ENCODE measurements at places on chromosomes 5 and 9.

DNA sequence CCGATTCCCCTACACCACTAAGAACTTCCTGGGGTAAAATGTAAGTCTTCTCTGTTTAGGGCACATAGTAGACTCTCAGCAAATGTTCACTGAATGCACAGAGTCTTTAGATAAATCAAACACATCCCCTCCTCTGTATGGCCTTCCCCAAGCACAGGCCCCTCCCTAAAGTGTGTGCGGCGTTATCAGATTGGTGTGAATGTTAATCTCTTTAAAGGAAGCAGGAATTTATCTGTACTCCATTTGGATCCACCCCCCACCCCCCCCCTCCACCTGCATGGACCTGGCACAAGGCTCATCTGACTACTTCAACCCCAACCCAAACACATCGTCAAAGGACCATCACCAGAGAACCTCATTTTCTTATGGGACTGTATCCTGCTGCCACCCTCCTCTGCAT lies 6.3 kb downstream of the PCDH1 start:
- no peak for DNase-seq

GRCh38 chr5:33531824-33532223 lies 91.1 kb downstream of the TARS1 start:
- DNase-seq: no peak

DNA sequence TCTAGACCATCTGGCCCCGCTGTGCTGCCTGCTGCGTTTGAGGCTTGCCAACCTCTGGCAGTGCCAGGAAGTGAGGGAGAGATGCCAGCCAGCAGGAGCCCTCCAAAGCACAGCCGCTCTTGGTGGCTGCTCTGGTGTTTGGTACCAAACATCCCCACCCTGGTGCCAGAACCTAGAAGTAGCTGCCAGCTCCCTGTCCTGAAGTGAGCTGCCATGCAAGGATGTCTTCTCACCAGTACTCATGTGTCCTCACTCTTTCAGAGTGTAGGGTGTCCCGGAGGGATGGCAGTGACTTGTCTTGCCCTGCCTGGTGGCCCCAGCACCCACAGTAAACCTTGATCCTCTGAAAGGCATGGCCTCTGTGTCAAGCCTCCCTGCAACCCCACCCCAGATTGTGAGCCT lies 43.4 kb downstream of the AMBP start:
- no peak for DNase-seq

DNA sequence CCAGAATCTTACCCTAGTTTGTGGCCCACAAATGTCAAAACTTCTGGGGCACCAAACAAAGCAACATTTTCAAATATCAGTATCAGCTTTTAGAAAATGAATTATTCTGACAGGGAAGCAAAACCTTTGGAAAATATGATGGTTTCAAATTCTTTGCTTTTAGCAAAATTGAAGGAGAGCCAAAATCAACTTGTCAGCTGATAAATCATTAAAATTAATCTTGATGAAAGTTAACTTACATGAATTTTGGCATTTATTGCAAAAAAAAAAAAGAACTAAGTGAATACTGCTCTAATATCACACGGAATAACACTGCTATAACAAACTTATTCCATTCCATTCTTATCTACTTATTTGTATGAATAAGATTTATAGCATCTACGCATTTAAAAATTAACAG lies 158.1 kb upstream of the TARS1 start:
- DNase-seq: no peak

DNA sequence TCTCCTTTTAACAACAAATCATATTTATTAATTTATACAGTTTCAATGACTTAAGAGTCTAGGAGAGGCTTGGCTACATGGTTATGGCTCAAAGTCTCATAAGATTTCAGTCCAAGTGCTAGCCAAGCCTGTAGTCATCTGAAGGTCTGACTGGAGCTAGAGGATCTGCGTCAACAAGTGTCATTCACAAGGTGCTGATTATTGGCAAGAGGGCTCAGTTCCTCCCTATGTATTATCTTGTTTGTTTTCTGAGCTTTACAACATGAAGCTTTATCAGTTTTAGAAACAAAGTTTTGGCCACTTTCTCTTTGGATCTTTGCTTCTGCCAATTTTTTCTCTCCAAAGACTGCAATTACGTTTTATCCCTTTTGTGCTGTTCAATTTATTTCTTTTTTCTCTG lies 94.7 kb downstream of the RICTOR start:
- no peak for DNase-seq

DNA sequence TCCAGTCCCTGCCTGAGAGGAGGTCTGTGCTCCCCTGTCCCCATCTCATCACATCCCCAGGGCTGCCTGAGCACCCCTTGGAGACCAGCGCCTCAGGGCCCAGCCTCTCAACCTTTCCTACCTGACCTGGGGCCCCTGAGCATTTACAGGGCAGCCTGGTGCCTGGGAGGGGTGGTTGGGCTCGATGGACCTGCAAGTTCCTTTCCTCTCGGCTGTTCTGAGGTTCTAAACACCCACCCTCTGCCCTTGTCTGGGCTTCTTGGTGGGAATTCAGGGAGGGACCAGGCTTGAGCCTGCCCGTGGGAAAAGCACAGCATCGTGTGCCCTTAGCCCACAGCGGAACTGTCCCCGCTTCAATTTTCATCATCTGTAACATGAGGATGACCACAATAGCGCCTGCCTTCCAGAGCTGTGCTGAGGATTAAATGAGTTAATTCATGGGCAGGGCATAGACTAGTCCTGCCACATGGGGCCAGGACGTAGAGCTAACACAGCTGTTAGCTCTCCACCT lies 91.0 kb upstream of the SH3PXD2B start:
- DNase-seq: no peak

DNA sequence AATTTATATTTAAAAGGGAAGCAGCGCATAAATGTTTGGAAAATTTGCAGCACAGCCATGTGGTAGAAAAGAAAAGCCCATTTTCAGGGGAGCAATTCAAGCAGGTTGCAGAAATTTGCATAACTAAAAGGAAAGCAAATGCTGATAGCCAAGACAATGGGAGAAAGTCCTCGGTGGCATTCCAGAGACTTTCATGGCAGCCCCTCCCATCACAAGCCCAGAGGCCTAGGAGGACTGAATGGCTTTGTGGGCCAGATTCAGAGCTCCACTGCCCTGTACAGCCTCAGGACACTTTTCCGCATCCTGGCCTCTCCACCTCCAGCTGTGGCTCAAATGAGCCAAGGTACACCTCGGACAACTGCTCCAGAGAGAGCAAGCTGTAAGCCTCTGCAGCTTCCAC lies 462.9 kb downstream of the CDK5RAP2 start:
- no peak for DNase-seq

GRCh38 chr5:179788193-179788854 lies 5.5 kb upstream of the LTC4S start:
- DNase-seq: no peak

DNA sequence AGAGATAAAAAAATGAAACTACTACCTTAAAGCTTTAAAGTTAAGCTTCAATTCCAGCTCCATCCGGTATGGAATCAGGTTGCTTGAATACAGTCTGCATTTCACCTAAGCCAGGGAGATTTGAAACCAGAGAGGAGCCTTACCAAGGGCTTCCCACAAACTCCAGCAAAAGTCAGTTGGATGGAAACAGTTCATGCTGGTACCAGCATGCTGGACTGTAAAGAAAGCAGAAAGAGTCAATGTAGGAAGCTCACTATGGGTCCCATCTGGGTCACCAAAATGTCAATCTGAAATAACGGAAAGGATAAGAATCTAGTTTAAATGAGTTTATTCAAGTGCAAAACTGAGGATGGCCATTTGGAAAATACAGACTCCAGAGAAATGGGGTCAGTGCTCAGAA lies 65.3 kb downstream of the CDO1 start:
- DNase-seq: no peak

GRCh38 chr5:139369181-139369580 lies 13.9 kb downstream of the SLC23A1 start:
- DNase-seq: no peak

DNA sequence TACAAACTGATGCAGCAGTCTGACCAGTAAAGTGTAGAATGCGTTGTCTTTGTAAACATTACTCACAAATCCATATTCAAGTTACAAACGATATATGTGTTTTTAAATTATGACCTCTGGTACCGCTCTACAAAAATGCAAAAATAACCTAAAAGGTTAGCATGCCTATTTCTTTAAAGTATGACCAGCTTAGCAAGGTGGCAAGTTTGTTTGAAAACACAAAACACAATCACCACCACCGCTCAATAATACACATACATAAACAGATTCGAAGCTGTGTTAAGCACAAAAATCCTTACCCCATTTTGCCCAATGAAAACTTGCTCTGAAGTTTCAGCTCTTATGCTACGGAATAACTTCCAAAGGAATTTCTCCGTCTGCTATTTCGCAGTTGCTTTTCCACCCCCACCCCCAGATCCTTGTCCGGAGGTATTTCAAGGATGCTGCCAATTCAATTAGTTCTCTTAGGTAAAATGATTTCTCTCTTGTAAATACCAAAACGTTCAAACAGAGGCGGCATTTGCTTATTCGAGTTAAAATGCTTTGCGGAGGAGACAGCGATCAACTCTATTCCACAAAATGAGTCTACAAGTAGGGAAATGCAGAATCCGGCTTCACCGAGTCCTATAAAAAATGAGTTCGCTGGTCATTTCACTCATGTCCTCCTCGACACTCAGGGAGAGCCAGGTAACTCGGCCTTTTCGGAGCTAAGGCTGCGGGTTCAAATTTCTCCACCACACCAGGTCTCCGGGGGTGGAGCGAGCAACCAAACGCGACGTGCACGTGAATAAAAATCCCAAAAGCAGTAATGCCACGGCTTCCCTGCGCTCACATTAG lies 1.2 kb downstream of the HOMER1 start:
- no peak for DNase-seq

GRCh38 chr5:111859031-111859430 lies 102.0 kb upstream of the NREP start:
- no peak for DNase-seq

- no peak for DNase-seq
These were observed 137.9 kb downstream of the GABBR2 start for GRCh38 chr9:98570663-98571440.

DNA sequence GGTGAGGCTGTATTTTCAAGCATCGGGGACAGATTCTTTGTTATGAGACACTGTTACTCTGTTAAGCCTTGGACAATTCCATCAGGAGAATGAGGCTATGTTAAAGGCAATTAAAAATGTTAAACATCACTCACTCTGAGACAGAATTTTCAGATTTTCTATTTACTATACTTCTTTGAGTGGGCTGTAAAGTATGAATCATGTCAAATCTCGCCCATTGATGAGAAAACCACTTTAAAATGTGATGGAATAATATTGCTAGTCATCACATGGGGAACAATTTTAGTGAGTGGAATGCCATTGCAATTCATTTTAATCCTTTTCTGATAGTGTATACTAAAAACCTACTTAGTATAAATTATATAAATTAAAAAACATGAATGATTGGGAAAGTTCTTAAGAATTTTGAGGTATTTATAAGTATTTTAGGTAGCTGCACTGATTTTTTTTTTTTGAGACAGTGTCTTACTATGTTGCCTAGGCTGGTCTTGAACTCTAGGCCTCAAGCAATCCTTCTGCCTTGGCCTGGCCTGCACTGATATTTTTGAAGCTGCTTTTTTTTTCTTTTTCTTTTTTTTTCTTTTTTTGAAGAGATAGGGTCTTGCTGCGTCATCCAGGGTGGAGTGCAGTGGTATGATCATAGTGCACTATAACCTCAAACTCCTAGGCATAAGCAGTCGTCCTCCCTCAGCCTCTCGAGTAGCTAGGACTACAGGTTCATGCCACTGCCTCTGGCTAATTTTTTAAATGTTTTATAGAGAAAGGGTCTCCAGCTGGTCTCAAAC lies 73.2 kb downstream of the KIAA1958 start:
- no peak for DNase-seq

GRCh38 chr5:34708777-34709176 lies 52.6 kb downstream of the RAI14 start:
- no peak for DNase-seq

GRCh38 chr9:32581512-32582143 lies 8.7 kb upstream of the NDUFB6 start:
- DNase-seq: no peak

- DNase-seq: no peak
These were observed 335.3 kb upstream of the ACTBL2 start for GRCh38 chr5:57817924-57818323.

DNA sequence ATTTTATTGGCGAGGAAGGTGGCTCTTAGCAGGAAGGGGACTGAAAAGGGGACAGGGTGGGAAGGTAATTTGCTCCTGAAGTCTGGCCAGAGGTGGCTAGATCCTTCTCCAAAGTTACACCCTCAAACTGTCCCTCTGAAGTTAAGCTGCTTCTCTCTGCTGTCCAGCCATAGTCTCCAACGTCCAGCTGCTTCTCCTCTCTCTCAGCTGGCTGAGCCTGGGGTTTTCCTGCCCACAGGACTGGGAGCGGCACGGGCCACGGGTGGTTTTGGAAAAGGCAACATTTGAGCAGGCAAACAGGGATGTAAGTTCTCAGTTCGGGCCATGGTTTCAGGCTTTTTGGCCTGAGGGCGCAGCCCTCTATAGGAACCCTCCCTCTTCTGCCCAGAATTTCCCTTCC lies 128.3 kb downstream of the YIPF5 start:
- DNase-seq: no peak

DNA sequence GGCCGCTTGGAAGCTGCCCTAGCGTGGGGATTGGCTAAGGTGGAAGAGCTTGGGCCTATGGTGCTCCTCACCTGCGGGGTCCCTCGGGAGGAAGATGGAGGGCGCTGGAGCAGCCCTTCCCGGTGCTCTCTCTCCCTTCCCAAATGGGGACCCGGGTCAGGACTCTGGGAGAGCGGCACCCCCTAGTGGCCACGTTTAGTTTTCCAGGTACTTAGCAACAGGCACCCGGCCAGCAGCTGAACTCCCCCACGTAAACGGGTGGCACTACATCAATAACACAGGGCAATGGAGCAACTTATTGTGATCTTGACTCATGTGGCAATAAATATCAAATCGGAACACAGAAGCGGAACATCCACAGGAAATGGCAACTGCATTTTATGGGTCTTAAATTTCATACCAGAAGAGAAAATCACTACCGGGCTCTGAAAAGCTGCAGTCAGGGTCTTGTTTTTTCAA lies 316.6 kb downstream of the AGTPBP1 start:
- DNase-seq: no peak

GRCh38 chr5:147169399-147169798 lies 65.4 kb upstream of the STK32A start:
- DNase-seq: no peak

GRCh38 chr9:130834371-130835336 lies at the start of gene ABL1:
Gene ABL1 (plus strand): TSS chr9:130835254. CDS start chr9:130835447, 193 bp downstream.
- DNase-seq: no peak

DNA sequence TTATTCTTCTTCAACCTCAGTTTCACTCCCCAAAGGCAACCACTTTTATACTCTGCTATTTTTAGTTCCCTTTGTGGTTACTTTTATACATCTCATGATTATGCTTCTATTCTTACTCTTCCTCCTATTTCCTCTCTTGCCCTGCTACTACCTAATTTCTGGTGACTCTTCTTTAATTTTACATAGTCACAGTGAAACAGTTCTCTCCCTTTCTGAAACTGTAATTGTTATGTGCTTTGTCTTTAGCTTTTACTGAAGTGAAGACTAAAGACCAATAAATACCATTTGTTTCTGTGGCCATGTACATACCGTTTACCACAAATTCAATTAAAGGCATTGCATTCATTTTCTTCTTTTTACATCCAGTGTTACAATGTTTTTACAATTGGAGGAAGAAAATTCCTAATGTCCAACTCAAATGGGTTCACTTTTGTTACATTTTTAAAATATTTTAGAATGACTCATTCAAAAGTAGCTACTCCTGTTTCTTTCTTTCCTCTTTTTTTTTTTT lies 410.6 kb downstream of the PSAT1 start:
- DNase-seq: no peak

GRCh38 chr5:161167016-161167767 lies 315.2 kb upstream of the ATP10B start:
- no peak for DNase-seq

Measured in cortex of kidney (tissue), 1 donor.